ENCODE measurements at places on chromosomes 2 and 18.

- no peak for DNase-seq
Measured at GRCh38 chr2:239433777-239434403, 33.1 kb upstream of the HDAC4 start.

DNA sequence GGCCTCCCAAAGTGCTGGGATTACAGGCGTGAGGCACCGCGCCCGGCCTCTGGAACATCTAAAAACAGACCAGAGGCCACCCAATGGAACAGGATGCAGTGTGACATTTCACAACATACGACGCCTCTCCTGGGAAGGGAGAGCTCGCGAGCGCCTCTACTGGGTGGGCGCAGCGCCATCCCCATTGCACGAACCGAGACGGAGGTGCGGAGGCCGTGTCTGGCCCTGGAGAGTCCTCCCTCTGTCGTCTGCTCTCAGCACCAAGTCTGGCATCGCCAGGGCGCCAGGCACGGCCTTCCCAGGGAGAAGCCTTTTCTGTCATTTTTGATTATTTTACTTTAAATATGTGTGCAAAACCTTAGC is 9.4 kb upstream of the GBX2 start:
- DNase-seq: peak; percentile 95

- no peak for DNase-seq
Measured at GRCh38 chr2:16327326-16327725, 338.3 kb downstream of the CYRIA start.

DNA sequence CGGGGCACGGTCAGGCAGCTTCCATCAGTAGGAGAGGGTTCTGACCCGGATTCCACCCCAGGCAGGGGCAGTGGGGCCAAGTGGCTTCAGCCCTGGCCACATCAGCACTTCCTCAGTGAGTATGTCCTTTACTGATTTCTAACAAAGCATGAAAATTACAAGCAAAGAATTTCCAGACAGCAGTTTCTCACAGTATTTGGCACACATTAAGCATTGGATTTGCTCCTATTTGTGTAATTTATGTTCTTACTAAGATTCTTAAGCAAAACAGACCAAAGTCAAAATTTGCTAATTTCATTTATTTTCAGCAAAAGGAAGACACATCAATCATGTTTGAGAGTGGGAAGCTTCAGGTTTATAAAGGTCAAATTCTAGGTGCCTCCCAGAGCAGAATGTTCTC is 73.3 kb upstream of the NFATC1 start:
- DNase-seq: no peak

- no peak for DNase-seq
Measured at GRCh38 chr2:100895934-100896685, 76.2 kb downstream of the NPAS2 start.
